ENCODE measurements at places on chromosomes 1 and 21.

DNA sequence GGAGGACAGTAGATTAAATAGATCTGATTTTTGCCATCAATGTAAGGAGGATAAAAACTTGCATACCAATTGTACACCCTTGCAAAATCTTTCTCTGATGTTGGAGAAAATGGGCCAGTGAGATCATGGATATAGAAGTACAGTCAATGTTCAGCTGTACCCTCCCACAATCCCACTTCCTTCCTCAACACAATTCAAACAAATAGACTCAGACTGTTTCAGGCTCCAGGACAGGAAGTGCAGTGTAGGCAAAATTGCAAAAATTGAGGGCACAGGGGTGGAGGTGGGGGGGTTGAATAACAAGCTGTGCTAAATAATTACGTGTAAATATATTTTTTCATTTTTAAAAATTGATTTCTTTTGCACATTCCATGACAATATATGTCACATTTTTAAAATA is 3.9 kb upstream of the IFI44 start:
- DNase-seq = no peak

DNA sequence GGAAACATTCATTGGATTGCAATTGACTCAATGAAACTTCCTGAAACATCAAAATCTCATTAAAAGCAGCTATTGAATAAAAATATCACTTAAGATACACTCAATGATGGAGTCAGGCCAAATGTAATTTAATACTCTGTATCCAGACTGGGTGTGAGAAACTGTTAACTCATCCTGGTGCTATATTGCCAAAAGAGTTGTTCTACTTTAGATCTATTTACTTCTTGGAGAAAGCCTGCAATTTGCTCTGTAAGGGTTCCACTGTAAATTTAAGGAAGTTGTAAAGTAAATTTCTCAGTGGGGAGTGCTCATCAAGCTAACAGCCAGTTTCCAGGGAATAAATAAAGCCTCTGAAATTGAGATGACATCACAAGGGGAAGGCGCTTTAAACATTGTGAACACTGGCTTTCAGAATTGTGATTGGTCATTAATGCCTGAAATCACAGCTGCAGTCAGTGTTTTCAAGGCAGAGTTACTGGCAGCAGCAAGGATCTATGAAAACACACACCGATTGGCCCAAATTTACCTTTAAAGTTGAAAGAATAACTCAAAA is 91.4 kb downstream of the OLFM3 start:
- DNase-seq = no peak

DNA sequence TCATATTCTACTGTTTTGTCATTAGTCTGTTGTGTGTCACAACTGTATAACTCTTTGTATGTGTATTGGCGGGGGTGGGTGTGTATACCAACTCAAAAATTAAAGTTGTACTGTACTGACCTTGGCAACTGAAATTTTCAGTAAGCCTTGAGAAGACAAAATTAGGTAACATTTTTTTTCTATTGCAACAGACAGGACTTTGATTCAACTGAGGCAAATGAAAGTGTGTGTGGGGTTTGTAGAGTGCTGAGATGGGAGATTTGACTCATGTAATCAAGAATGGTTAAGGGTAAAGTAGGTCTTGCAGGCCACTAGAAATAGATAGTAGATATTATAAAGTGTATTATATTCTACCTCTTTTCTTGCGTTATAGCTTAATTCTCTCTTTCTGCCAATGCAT is 14.6 kb upstream of the B3GALT2 start:
- DNase-seq = no peak

DNA sequence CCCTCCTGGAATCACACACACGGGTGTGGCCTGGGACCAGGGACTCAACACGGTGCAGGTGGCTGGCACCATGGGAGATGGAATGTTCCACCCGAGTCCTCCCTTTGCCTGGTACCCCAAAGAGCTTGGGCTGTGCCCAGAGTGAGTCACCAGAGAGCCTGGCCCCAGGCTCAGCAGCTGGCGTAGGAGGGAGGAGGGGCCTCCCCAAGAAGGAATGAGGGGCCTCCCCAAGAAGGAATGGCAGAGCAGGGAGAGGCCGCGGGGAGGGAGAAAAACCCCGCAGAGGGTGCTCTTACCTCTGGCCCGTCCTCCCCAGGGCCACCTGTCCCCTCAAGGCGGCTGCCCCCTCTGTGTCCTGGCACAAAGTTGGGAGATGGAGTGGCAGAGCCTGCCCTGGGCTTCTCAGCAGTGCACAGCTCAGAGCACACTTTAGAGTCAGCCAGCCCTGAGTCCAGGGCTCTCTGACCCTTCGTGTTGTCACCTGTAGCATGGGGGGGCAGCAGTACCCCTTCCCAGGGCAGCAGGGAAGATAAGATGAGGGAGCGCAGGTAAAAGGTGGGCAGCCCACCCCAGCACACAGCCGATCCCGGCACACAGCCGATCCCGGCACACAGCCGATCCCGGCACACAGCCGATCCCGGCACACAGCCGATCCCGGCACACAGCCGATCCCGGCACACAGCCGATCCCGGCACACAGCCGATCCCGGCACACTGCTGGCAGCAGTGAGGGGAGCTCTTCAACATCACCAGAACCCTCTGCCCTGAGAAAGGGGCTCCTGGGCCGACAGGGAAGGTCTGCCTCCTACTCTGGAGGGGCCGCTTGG is 20.2 kb upstream of the KCNAB2 start:
- DNase-seq = no peak

GRCh38 chr21:26835714-26836265 is 9.4 kb downstream of the ADAMTS1 start:
- DNase-seq = no peak

DNA sequence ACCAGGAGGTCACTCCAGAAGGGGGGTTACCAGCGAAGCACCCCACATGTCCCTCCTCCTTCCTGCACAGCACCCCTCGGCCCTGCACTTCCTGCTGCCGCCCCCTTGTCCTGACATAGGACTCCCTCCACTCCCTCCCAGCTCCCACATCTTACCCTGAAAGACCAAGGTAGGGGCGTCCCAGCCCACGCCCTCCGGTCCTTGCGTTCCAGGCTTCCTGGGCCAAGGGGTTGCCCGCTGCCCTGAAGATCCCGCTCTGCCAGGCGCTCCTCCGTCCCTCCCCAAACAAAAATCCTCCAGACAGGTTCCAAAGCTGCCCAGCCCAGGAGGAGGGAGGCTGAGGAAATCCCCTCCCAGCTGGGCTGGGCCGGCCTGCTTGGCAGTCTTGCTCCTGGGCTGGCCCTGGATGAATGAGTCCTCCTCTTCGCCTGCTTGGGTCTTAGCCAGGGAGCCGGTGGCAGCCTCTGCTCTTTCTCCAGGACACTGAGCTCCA is at the start of gene RHBDL2:
RHBDL2 (minus strand) TSS at position 304 of the 493 bp plus-strand sequence. CDS start 22,618 bp downstream, outside the sequence.
- no peak for DNase-seq

DNA sequence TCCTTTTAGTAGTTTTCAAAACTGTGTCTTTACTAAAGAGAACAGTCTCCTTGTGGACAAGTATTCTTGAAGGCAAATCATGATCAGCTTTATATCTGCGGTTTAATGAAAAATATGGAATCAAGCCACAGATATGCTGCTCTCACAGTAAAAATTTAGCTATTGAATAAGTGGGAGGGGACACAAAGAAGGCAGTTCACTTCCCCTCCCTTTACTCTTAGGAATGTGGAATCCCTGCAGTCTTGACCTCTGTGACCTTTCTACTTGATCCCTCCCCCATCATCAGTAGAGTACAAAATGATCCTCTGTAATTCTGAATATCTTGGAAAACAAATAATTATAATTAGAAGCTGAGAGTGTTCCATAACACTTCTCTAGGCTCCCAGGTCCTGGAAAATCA is 136.7 kb upstream of the HOOK1 start:
- DNase-seq = no peak

DNA sequence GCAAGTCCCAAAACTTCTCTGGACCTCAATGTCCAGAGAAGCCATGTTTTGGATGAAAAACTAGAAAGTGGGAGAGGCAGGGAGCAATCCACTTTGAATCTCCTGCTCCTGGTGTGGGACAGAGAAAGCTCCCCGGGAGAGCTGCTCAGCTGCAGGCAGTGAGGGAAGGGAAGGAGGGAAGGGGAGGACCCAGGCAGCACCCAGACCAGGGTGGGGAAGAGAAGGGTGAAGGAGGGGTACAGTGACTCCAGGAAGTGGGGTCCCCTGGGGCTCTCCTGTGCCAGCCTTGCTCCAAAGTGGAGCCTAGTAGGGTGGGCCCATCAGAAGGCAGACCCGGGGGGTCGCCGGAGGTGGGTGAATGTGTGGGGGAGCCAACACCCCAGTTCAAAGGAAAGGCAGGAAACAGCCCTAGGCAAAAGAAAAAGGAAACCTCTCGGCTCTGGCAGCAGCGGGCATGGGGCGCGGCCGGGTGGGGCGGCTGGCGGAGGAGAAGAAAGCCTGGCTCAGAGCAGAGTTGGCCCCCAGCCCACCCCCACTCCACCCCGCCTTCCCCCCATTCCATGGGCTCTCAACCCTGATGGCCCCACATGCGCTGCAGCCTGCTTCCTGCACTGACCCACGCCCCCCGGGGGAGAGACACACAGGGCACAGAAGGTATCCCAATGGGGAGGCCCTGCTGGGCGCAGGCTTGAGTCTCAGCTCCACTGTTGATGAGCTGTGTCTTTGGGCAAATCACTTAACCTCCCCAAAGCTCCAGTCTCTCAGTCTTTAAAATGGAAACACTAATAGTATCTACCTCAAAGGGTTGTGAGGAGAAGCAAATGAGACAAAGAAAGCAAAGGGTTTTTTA is 5.7 kb downstream of the LGR6 start:
- no peak for DNase-seq

- DNase-seq = no peak
These were observed 322.1 kb upstream of the LYPLAL1 start for GRCh38 chr1:218851586-218851985.

DNA sequence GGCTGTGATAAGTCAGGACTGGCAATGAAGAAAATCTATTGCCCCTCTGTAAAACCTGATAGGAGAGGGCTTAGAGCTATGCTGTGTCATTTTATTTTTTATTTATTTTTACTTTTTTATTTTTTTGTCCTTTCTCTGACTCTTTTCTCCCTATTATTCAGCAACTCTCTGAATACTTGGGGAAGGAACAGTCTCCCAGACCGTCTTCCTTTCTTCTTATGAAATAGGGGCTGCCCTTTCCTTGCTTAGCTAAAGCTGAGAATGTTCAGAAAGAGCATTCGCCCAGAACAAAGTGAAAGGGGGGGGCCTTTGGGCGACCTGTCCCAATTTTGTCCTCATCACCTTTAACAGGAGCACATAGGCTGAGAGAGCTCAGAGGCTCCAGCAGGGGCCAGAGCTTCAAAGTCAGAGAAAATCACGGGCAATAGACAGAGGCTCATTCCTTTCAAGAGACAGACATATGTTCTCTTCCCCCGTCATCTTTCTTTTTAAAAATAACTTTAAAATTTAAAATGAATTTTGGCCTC is 80.9 kb downstream of the RNF220 start:
- no peak for DNase-seq

DNA sequence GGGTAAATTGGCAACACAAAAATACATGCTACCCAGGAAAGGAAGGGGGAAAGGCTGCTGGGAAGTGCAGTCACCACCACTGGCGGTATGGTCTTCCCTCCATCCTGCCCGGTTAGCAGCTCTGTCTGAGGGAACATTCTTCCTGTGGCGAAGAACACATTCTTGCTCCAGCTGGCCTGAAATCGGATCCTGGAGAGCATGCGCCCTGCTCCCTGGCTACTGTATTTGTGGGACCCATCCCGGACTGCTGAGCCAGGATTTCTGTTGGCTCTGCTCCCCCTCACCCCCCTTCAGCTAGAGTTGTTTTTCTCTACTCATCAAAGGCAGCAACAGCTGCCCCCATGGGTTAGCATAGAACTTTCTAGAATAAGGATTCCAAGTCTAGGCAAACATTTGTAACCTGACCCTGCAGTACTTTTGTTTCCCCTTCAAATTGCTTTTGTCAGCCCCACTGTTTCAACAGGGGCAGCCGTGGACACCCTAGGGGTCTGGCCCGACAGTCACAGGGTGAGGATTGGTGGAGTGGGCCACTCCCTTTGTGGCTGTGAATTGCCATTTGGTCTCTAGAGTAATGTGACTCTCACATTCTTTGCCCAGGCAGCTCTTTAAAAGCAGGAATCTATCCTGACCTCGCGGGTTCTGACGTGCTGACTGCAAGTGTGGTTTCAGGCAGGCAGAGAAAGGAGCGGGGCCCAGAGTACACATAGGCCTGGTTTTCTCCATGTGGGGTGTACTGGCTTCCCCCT is 157.7 kb downstream of the TOMM20 start:
- DNase-seq = no peak

DNA sequence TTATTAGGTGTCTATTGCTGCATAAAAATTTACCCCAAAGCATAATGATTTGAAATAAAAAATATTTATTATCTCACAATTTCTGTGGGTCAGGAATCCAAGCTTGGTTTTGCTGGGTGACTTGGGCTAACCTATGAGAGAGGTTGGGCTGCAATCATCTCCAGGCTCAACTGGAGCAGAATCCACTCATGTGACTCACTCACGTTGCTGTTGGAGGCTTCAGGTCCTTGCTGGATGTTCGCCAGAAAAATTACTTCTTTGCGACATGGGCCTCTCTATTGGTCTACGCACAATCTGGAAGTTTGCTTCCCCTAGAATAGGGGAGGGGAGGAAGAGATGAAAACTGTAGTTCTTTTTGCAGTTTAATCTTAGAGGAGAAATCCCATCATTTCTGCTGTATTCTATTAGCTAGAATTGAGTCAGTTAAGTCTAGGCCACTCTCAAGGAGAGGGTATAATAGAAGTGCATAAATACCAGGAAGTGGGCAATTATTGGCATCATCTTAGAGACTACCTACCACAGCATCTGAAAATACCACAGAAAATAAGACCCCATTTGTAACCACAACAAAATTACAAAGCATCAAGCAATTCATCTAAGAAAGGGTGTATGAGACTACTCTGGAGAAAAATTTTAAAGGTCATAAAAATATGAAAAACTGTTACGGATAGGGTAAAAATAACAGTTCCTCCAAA is 5.7 kb upstream of the FASLG start:
- no peak for DNase-seq

- no peak for DNase-seq
These were observed 2.1 kb downstream of the ADORA1 start for GRCh38 chr1:203129501-203130231.

DNA sequence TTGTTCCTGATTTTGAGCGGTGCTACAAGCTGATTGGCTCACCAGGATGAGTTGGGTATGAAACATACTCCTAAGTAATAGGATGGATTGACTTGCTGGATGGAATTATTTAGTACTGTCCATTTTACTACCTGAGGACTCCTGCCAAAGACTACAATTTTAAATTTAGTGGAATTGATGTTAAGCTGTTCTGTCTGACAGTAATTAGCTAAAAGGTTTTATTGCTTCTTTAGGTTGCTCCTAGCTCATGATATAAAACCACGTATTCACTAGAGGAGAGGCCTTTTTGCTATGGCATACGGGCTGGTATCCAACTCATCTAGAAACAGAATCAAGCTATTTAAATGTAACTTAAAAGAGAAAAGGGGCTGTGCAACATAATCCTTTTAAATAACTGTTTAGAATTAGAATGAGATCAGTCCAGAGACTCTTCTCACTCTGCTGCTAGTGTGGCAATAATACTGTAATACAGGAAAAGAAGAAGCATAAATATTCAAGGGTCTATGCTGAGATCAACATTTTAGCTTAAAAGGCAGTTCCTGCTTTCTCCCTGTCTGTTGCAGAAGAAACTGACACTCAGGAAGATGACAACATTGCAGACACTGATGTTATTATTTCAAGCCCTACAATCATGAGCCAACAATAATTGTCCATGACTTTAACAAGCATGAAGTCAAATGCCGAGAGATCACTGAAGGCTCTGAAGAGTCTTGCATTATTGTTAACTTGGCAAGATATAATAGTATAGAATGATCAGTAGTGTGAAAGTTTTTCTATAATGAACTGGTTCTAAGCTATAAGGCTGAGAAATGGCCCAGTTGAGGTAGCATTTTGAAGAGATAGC is 258.7 kb upstream of the ADGRL4 start:
- DNase-seq = no peak

Measured in stimulated activated CD8-positive, alpha-beta memory T cell treated with anti-CD3 and anti-CD28 coated beads, Interleukin-15, amount 100 ng/mL, for 4 hours (primary cell).